GM13976 (cell line): ENCODE measurements at places on chromosomes 2 and 18.

DNA sequence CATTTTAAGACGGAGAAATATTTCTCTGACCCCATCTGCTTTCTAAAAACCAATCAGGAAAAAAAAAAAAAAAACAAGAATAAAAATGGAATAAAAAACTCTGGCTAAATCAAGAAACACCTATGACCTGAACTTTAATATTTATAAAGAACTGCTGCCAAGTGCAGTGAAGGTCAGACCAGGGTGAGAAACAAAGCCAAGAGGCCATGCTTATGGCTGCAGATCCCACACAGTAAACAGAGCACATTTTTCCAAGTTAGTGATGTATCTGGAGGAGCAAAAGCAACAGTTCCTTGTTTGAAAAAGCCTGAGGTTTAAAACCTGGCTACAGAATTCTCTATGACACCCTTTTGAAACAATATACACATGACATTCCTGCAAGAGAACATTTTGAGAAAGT is 242.3 kb downstream of the SRBD1 start:
- DNase-seq, result no peak

- no peak for DNase-seq
Observed at GRCh38 chr2:696999-697627, 19.9 kb upstream of the TMEM18 start.

DNA sequence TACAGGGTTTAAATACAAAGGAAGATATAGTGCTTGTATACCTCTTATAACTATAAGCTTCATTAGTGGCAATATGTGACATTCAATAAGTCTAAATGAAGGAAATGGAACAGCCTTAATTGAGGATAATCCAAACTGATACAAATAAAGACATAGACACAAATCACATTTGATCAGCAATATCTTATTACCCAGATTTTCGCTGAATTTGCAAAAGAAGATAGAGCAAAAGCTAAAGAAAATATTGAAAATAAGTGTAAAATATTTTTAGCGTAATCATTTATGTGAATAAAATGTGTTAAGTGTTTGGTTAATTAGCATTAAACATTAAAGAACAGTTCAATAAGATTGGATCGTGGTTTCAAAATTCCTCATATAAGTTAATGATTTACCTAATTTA is 51.2 kb downstream of the CCDC148 start:
- DNase-seq, result no peak

- DNase-seq, result no peak
Observed at GRCh38 chr2:125698280-125698679, 957.7 kb upstream of the GYPC start.

GRCh38 chr2:240248721-240249422 is 108.4 kb upstream of the OTOS start:
- peak; percentile 21 for DNase-seq

- DNase-seq, result no peak
Observed at GRCh38 chr2:49309461-49309860, 155.1 kb upstream of the FSHR start.

DNA sequence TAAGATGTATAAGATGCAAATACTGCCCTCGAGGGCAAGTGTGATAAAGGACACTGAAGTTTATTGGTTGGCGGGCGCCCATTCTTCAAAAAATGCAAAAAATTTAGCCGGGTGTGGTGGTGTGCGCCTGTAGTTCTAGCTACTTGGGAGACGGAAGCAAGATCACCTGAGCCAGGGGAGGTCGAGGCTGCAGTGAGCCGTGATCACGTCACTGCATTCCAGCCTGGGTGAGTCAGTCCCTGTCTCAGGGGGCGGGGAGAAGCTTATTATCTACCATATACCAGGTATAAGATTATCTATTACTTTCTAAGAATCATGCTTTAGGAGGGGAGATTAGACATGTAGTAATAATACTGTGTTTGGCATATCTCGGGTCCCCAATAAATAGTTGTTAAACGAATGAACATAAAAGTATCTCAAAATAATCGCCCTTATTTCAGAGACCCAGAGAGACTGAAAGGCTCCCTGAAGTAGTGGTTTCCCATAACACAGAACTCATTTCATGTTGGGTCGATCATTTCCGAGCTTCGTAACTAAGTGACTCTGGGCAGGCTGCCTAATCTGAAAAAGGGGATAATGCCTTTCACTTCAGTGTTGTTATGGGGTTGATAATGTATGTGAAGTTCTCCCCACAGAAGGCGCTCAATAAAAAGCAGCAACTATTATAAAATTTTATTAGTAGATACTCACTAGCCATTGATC is 1.2 kb upstream of the SELENOI start:
- DNase-seq, result no peak

DNA sequence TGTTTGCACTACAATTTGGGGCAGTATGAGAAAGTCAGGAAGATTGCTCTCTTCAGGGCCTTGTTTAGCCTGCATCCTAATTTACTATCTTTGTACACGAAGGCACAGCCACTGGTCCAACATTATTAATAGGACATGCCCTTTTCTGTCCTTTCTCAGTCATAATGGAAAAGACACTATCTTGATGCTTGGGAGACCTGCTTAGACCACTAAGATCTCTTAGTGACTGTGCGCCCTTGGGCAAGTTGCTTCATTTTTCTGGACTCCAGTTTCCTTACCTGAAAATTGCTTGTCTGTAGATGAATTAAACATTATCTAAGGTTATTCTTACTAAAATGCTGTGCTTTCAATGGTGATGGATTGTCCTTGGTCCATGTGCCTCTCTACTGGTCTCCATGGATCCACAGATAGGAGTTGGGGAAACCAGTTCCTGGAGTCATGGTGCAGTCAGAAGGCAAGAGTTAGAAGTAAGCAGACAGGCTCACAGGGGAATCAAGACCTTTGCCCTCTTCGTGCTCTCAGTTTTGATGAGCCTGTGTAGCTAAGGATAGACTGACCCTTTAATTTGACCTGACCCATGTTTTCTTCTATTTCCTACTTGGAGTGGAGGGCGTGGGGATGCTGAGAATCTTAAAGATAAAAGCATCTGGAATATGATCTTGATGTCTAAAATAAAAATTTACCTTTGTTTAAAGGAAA is 114.0 kb downstream of the RAPGEF4 start:
- DNase-seq, result no peak

GRCh38 chr2:115248066-115248465 is 805.6 kb downstream of the DPP10 start:
- DNase-seq, result no peak

GRCh38 chr2:70962211-70962884 is 16.1 kb upstream of the ANKRD53 start:
- peak; percentile 27 for DNase-seq

GRCh38 chr18:77985526-77986281 is 736.1 kb downstream of the GALR1 start:
- DNase-seq, result no peak

DNA sequence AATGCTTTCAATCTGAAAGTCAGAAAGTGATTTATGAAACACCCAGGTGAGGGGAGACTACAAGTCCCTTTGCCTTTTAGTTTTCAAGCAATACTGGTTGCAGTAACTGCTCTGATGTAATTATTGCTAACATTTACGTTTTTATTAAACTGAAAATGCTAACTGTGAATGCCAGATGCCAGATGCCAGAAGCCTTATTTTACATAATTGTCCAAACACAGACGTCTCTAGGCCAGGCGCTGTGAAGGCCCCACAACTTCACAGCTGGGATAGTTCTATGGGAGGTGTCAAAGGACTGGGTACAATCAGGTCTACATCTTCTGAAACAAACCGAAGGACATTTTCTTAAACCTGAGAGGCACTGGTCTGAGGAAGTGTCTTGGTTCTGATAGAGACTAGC is 27.5 kb upstream of the MSGN1 start:
- DNase-seq, result no peak

DNA sequence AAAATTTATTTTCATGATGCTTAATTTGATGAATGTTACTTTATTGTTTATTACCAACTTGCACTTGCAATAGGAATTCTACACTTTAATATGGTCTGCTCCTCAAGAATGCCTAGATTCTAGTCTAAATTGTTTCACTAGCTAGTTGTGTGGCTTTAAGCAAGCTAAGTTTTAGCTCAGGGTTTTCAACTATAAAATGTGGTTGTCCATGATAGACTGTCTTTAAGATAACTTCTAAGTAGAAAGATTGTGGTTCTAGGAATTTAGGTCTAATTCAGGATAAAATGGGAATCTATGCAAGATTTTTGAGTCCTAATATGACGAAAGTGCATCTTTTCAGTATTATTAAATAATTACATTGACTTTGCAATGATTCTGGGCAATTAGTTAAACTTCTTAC is 294.0 kb downstream of the PLCL1 start:
- DNase-seq, result no peak
